ENCODE measurements at places on chromosomes 5 and 9.
A peak's percentile ranks its signal among the peaks of the same experiment; 100 is the strongest.

DNA sequence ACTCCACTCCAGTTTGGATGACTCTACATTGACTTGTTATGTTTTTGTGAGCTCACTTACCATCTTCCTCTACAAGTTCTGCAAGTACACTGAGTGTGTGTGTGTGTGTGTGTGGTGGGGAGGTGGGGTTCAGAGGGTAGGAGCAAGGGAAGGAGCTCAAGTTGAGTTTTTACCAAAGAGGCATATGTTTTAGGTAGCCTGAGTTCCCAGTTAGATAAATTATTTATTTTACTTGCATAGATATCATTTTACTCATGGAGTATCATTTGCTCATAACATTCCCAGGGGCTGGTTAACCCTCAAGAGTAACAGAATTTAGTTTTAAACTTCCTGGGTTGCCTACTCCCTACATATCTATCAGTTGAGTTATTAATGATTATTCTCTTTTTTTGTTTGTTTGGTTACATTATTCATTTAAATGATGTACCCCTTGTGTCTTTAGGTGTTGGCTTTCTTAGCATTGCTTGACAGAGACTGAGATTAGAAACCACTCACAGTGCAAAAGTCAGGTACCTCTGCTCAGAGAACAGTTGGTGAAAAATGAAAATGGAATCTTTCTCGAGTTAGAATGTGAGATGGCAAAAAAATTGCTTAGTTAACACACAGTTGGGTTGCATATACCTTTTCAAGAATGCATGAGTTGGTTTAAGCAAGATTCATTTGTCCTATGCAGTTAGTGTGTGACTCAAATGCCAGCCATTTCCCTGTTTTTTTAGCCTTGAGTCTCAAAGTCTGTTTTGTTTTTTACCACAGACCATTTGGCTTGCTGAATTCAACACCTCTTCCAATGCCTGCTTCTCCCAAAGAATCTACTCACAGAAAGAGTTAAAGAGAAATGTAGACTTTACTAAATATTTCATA, 29.2 kb downstream of the TNFSF8 start:
- DNase-seq: peak; percentile 38

DNA sequence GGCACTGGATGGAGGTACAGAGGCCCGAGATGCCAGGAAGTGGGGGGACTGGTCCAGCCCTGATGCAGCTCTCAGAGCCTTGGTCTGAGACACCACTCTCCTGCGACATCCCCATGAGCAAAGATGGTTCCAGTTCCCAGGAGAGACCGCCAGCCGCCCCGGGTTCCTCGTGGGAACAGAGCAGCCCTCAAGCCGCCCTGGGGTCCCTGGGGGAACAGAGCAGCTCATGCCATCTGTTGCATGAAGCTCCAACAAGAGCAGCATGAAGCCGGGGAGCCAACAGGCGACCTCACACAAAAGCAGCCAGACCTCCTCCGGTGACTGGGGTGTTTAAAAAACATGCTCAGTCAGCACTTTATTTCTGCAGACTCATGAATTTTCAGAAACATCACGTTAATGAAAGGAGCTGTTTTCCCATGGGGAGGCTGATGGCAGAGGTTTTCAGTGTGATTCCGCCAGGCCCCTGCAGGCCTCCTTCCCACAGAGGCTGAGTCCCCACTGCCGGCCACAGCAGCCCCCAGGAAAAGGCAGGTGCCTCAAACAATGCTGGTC, 6.2 kb downstream of the SLC6A18 start:
- DNase-seq: no peak

GRCh38 chr9:86960938-86961337, 13.6 kb upstream of the GAS1 start:
- DNase-seq: no peak

DNA sequence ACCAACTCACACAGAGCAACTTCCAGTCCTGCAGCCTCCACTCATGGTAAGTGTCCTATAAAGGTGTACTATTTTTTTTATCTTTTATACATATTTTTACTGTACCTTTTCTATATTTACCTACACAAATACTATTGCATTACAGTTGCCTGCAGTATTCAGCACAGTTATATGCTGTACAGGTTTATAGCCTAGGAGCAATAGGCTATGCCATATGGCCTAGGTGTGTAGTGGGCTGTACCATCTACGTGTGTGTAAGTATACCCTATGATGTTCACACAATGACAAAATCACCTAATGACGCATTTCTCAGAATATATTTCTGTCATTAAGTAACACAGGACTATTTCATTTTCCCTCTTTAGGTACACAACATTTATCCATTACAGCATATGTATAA, 16.7 kb downstream of the S100Z start:
- no peak for DNase-seq

GRCh38 chr9:116543731-116544400, 143.2 kb upstream of the TRIM32 start:
- DNase-seq: no peak

GRCh38 chr5:57878301-57878722, 395.7 kb upstream of the ACTBL2 start:
- DNase-seq: no peak

GRCh38 chr5:151243127-151243526, 9.9 kb upstream of the GM2A start:
- no peak for DNase-seq

GRCh38 chr9:98627296-98627695, 81.4 kb downstream of the GABBR2 start:
- no peak for DNase-seq

- DNase-seq: no peak
These were observed 49.2 kb downstream of the EBF1 start for GRCh38 chr5:159050316-159051143.

DNA sequence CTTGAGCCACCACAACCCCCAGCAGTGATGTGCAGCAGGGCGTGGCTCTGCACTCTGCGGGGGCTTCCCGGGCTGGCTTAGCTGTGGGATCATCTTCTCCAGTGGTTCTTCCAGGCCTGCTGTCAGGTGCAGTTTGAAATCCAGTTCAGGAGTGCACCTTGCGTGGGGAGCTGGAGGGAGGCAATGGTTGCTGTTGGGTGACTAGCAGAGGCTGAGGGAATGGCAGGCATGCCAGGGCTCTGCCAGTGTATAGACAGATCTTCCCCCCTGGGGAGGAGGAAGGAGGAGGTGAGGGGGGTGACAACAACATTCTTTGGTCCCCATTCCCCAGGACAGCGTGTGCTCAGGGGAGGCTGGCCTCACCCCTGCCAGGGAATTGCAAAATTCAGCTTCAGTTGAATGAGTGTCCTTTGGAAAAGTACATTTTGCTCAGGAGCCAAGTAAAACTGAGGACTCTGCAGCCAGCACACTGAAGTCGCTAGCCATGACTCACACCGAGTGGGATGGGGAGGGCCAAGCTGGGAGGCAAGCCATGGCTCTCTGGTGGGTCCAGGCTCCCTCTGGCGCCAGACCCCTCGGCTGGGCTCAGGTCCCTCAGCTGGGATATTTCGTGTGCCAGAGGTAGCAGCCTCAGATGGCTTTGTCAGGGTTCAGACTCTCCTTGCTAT, 35.0 kb downstream of the ERGIC1 start:
- DNase-seq: peak; percentile 78

- DNase-seq: no peak
These were observed 52.8 kb downstream of the PRRT1B start for GRCh38 chr9:131598121-131598520.

DNA sequence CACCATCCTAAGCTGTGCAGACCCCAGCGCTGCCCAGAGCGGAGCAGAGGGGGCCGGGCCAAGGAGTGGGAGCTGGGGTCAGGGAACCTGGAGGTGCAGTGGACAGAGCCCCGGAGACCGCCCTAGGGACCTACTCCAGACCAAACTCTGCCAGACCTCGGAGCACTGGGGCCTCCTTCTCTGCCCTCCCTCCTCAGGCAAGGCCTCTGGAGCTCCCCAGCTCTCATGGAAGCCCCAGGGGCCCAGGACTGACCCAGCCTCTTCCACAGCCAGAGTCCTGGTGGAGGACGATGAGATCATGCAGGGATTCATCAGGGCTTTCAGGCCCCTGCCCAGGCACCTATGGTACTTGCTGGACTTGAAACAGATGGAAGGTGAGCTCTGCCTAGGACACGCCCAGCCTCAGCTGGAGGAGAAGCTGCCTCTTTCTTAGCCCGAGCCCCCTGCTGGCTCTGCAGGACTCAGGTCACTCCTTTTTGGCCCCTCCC, 3.6 kb downstream of the PAEP start:
- no peak for DNase-seq

- DNase-seq: no peak
These were observed 284.7 kb upstream of the TMEM161B start for GRCh38 chr5:88553136-88553875.

DNA sequence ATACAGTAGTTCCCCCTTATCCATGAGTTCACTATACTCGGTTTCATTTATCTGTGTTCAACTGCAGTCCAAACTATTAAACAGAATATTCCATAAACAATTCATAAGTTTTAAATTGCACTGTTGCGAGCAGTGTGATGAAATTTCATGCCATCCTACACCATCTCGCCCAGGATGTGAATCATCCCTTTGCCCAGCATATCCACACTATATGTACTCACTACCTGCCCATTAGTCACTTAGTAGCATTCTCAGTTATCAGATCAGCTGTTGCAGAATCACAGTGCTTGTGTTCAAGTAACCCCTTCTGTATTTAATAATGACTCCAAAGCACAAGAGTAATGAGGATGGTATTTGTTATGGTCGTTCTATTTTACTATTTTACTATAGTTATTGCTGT, 51.5 kb downstream of the SHOC1 start:
- peak; percentile 85 for DNase-seq

DNA sequence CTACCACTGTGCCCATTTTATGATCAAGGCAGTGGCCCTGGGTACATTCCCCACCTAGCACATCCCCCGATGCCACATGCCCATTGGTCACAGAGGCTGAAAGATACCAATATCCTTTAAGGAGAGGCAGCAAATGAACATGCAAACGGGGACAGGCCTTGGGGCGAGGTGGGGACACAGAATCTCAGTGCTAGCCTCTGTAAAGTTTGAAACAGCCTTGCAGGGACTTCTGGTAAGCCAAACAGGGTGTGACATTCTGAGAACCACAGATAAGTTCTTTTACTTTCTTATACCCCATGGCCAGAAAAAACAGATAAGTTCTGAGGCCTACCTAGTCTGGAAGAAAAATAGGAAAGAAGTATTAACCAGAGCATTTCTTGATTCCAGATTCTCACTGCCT, 60.5 kb downstream of the ACER2 start:
- no peak for DNase-seq

GRCh38 chr5:138464388-138465260, 655 bp upstream of the EGR1 start:
- peak; percentile 97 for DNase-seq

DNA sequence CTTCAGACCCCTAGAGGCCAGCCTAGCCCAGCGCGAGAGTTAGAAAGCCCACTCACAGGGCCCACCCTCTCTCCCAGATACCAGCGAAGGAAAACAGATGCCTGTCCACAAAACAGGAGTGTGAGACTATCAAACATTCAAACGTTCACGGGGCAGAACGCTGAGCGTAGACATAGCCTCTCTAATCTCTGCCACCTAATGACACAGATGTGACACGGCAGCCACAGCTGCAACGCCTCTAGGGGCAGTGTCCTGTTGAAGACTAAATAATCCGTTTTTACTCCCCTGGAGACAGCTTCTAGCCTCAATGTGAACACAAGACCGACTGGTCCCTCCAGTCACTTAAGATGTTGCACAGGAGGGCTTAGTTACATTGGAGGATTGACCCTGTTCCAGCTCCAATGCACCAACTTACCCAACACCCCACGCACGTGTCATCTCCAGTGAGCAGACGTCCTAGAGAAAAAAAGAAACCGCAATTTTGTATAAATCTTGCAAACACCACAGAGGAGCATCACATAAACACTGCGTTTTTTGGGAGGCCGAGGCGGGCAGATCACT, 14.3 kb downstream of the DIPK1B start:
- DNase-seq: no peak

DNA sequence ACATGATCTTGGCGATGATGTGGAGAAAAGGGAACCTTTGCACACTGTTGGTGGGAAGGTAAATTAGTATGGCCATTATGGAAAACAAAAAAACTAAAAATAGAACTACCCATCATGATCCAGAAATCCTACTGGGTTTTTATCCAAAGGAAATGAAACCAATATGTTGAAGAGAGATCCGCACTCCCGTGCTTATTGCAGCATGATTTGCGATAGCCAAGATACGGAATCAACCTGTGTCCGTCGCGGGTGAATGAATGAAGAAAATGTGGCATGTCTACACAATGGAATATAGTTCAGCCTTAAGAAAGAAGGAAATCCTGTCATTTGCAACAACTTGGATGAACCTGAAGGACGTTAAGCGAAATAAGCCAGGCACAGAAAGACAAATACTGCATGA, 84.5 kb downstream of the TTLL11 start:
- DNase-seq: no peak

DNA sequence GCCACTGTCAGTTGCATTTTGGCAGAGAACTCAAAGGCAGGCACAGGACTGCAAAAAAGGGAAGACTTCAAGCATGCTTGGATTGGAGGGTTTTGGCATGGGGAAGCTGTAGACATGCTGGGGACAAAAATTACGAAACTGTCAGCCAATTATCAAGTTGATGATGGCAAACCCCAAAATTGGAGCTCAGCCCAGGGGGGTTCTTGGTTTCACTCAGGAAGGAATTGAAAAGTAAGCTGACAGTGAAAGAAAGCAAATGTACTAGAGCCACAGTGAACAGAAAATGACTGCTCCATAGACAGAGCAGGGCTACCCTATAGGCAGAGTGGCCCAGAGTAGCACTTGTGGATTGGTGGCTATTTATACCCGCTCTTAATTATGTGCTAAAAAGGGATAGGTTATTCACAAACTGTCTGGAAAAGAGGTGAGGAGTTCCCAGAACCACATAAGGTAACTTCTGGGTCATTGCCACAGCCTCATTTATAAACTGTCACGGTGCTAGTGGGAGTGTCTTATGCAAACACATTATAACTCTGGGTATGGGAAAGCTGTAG, 14.6 kb upstream of the CFAP95 start:
- no peak for DNase-seq

DNA sequence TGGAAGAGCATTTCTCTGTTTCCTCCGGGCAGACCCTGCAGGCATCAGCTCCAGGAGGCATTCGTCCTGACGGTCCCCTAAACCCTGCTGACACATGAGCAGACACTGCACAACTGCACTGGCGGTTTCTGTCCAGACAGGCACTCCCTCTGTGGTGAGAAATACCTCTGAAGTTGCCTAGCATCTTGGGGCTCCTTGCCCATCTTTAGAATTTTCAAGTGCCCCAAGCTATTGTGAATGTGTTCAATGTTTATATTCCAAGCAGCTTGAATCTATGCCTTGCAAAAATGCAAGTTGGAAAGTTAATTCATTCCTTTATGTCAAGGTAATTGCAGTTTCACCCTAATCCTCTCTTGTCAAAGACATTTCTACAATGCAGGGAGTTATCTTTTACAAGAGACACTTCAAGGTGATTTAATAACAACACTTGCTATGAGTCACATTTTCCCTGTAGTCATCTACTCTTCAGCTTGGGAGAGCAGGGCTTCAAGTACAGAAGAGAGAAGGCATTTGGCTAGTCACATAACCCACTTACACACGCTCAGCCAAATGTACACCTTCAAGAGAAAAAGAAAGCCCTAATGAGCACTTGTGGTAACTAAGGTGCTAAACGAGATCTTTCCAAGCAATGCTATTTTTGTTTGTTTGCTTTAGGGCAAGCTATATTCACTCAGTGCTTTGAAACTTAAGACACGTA, 302.5 kb downstream of the MLLT3 start:
- DNase-seq: no peak

All from SW 1271 (cell line).